Activated T-cell treated with anti-CD3 and anti-CD28 coated beads for 48 hours (primary cell): ENCODE measurements at places on chromosomes 2 and 18.
A peak's percentile ranks its signal among the peaks of the same experiment; 100 is the strongest.

- no peak for DNase-seq
These were observed 33.3 kb downstream of the RBMS1 start for GRCh38 chr2:160460333-160460731.

DNA sequence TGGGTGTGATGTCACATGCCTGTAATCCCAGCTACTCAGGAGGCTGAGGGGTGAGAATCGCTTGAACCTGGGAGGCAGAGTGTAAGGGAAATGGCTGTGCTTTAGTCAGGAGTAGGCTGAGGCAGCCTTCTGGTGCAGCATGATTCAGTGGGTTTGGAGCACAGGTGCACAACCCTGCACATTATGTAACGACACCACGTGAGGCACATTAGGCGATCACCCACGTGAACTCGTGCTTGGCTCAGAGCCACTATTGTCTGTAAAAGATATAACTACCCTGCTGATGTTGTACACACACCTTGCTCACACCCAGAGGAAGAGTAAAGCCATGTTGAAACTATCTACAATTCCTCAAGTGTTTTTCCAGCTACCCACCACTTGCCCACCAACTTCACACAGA lies 54.8 kb upstream of the ZC3H15 start:
- no peak for DNase-seq

- DNase-seq: no peak
These were observed 512.9 kb downstream of the LRRTM4 start for GRCh38 chr2:77009307-77009706.

GRCh38 chr2:170512266-170512665 lies 202.9 kb upstream of the SP5 start:
- DNase-seq: no peak

DNA sequence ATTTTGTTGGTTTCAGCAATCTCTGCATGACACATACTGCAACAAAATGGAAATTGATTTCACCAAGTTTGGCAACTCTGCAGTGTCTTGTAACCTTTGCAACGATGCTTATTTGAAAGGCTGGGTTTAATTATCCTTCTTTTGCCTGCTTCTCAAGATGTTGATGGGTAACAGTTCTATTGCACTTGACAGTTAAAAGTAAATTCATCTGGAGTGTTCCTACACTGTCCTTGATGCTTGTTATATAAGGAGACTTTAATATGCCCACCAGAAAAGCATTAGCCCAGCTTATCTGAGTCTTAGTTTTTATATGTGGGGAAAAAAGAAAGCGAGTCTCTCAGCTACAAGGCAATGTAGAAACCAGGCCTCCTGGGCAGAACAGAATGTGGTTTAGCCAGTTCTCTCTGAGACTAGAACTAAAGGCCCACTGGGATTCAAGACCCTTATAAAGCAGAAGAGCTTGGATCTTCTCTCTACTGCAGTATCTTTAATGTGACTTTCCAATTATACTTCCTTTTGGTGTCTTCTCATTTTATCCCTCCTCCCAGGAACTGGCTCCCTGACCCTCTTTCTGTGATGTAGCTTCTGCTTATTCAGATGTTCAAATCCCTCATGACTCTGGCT lies 106.8 kb upstream of the LYPD6 start:
- no peak for DNase-seq

GRCh38 chr18:76689646-76690264 lies 132.6 kb upstream of the ZNF236 start:
- no peak for DNase-seq

GRCh38 chr2:178059681-178060080 lies 12.9 kb downstream of the PDE11A start:
- DNase-seq: no peak

GRCh38 chr2:230627806-230628724 lies 84.6 kb upstream of the CAB39 start:
- DNase-seq: no peak

DNA sequence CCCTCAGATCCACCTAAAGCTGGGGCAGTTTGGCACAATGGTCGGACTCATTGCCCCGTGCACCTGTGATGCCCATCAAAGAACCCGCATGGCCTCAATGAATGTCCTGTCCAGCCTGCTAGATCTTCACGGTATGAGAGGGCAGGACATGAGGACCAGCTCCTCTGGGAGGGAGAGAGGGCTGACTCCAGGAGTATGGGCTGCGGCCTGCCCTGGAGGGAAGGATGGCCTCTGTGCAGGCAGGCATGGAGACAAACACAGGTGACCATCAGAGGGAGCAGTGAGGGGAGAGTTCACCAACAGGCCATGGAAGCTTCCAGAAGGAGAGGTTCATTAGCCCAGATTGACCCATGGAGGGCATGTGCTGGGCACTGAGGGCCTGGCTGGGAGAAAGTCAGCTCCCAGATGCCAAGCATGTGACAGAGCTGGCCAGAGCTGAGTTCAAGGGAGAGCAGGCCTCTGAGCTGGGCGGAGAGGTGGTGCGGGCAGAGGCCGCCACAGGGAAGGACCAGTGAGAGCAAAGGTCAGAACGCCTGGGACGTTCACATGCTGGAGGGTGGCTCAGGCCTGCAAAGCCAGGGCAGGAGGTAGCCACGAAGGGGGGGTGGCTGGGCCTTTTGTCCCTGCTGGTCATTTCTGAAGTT lies 36.2 kb downstream of the HJURP start:
- DNase-seq: no peak

GRCh38 chr2:77428946-77429345 lies 93.2 kb downstream of the LRRTM4 start:
- DNase-seq: no peak

DNA sequence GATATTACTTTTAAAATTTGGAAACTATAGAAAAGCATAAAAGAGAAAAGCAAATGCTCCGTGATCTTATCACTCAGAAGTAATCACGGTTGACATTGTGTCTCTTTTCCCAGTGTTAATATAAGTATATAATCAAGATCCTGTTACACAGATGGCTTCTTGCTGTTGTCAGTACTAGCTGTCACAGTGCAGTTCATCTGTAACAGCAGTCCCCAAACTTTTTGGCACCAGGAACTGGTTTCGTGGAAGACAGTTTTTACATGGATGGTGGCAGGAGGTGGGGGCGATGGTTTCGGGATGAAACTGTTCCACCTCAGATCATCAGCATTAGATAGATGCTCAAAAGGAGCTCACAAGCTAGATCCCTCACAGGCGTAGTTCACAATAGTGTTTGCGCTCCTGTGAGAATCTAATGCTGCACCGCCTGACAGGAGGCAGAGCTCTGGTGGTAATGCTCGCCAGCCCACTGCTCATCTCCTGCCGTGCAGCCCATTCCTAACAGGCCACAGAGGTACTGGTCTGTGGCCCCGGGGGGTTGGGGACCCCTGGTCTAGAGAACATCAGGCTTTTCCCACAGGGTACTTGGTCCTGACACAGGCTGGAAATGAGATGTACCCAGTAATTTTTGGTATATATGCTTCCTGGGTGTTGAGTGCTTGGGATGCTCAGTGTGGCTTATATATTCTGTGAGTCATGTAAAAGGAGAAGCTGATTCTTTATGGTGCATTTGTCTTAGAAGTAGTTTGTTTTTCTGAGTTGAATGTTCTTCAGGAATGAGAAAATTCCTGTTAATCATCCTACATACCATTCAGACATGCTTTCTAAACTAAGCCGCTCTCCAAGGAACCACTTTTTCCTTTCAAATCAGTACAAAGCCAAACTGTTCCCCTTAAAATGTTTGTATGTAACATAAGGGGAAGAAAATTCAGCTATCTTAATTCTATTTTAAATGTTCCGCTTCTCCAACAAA lies 121.8 kb downstream of the NCK2 start:
- DNase-seq: no peak

- no peak for DNase-seq
These were observed 766.2 kb downstream of the MBD2 start for GRCh38 chr18:53458268-53458667.

GRCh38 chr2:214837466-214837865 lies 28.0 kb upstream of the BARD1 start:
- no peak for DNase-seq

- no peak for DNase-seq
These were observed 81.9 kb downstream of the WDSUB1 start for GRCh38 chr2:159204381-159205144.

DNA sequence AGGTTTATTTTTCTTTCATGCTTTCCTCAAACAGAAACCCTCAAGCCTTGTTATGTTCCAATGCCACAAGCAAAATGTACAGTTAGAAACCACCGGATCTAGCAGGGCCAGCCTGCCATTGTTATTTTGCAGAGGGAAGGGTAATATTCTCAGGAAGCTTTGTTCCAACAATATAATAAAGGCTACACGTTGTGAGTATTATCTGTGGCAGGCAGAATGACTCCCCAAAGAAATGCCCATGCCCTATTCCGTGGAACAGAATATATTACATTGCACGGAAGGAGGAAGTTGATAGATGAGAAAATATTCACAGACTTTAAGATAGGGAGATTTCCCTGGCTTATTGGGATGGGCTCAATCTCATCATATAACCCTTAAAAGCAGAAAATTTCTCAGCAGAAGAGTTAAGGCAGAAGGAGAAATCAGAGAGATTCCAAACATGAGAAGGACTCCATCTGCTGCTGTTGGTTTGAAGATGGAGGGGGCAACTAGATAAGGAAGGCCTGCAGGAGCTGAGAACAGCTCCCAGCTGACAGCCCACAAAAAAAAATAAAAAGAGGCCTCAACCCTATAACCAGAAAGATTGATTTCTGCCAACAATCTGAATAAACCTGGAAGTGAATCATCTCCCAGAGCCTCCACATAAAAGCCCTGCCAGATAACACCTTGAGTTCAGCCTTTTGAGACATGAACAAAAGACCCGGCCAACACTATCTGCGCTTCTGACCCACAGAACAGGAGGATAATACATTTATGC lies 466.6 kb downstream of the LPIN1 start:
- DNase-seq: no peak

DNA sequence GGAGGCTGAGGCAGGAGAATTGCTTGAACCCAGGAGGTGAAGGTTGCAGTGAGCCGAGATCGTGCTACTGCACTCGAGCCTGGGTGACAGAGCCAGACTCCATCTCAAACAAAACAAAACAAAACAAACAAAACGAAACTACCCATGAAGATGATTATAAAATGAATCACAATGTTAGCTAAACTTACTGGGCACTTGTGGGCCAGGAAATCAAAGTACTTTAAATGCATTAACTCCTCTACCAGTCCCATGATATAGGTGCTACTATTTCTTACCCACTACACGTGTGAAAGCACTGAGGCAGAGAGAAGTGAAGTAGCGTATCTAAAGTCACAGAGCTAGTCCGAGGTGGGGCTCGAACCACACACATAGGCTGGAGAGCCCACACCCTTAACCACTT lies 53.6 kb downstream of the POLE4 start:
- DNase-seq: no peak

- no peak for DNase-seq
These were observed 59.6 kb downstream of the FASTKD2 start for GRCh38 chr2:206824993-206825392.

- DNase-seq: no peak
These were observed 131.0 kb downstream of the TCF4 start for GRCh38 chr18:55457028-55457427.

DNA sequence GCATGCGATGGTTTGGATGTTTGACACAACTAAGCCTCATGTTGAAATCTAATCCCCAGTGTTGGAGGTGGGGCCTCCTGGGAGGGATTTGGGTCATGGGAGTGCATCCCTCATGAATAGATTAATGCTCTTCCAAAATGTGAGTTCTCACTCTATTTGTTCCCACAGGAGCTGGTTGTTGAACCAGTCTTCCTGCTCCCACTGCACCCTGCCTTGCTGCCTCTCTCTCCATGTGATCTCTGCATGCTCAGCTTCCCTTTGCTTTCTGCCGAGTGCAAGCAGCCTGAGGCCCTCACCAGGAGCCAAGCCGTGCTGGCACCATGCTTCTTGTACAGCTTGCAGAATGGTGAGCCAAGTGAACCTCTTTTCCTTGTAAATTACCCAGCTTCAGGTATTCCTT lies 206.8 kb downstream of the VAPA start:
- DNase-seq: no peak

DNA sequence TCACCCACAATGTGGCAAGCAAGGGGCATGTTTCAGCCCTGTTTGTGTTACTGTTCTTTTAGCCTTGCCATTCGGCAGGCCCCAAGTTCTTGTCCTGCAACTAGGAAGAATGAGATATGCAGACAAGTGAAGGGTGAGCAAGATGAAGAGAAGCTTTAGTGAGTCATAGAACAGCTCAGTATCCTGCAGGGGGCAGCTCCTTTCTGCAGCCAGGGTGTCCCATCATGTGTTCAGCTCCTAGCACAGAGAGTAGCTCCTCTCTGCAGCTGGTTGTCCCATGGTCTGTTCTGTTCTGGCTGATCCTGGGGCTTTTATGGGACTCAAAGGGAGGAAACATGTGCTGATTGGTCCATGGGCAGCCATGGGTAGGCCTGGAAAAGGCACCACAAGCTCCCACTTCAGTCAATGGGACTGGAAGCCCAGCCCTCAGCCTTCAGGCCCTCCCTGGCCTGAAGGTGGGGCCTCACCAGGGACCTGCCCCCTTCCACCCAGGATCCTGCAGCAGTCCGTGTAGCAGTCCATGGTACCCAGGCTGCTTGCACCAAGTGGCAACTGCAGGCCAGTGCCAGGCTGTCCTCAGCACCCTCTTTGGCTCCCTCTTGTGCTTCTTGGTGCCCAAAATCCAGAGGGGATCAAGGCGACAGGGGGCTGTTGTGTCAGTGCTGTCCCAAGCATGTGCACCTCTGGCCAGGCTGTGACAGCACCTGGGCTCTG lies 326.4 kb downstream of the NR4A2 start:
- no peak for DNase-seq

- peak; percentile 55 for DNase-seq
These were observed 10.1 kb downstream of the CYP26B1 start for GRCh38 chr2:72137498-72138010.
